NCI-H1048 (cell line): ENCODE measurements at places on chromosomes 2 and 18.

DNA sequence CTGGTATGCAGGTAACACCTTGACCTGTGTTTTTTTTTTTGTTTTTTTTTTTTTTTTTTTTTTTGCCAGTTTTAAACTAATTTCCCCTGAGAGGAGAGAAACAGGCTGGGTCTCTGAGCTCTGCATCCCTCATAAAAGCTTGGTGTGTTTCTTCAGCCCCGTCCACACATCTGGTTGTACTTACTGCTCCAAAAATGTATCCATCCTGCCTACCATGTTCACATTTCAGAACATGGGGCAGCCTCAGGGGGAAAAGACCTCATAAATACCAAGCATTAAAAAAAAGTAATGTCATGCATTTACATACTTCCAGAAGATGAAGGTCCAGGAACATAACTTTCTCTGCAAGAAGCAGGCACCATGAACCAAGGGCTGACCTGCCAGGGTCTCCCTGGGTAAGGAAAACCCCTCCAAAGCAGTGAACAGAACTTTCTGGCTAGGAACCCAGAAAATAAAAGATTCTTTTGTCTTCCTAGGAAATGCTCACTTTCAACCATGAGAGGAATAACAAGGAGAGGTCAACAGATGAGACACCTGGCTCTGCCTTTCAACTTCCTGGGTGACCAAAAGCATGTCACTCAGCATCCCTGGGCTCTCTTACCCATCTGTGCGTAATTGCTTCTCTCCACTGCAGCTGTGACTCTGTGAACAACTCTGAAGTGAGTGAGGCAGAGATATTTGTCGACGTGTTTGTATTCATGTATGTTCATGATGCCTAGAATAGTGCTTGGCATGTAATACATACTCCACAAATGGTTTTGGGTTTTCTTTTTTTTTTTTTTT is 118.6 kb downstream of the MCFD2 start:
- DNase-seq: no peak

DNA sequence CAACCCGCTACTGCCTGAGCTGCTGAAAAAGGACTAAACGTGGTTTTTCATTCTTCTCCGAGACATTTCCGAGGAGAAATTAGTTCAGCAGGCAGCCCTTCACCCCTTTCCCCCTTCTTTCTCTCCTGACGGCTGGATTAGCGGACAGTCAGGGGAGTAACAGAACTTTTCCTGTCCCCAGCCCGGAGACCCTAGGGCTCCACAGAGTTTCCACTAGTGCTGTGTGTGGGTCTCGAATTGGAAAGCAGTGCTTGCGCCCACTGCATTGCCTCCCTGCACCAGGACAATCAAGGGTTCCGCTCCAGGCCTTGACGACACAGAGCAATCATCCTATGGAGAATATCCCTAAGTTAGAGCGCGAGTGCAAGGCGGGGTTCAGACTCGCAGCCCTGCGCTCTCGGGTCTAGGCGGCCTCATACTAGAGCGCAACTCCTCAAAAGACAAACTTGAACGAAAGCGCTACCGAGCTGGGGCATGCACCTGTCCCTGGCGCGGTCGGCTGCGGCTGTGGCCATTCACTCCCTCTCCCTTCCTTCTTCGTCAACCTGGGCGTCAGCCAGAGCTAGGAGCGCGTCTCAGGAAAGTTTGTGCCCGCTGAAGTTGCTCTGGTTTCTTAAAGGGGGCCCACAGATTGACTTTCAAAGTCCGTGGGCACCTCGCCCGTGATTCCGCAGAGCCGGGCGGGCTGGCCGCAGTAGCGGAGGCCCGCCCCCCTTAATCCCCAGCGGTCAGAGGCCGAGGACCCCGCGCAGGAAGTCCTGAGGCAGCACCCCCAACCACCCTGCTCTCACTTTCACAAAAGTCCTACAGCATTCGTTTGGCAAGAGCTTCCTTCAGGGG is 801 bp downstream of the OSR1 start:
- DNase-seq: no peak

- no peak for DNase-seq
These were observed 176.8 kb downstream of the ARL4C start for GRCh38 chr2:234320066-234320465.

GRCh38 chr2:47174733-47175361 is 19.7 kb upstream of the STPG4 start:
- DNase-seq: no peak

- DNase-seq: no peak
These were observed 115.2 kb downstream of the MYO5B start for GRCh38 chr18:50079571-50080295.

GRCh38 chr2:52970642-52971041 is 797.0 kb upstream of the CHAC2 start:
- no peak for DNase-seq
